Stimulated activated CD8-positive, alpha-beta memory T cell treated with anti-CD3 and anti-CD28 coated beads, Interleukin-7, amount 100 ng/mL, for 1 hour (primary cell): ENCODE measurements at places on chromosomes 5 and 9.

DNA sequence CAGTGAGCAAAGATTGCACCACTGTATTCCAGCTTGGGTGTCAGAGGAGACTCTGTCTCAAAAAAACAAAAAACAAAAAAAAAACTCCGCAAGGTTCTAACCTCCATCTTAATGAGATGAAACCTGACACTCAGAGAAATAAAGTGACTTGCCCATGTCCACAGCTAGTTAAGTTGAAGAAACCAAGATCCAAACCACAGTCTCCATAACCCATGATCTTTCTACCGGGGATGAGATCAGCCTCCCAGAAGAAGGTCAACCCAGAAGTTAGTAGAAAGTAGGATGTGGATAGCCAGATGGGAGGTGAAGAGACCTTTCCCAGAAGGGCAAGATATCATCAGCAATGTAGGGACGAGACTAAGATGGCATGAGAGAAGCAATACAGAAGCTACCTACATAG, 140.4 kb upstream of the ADRA1B start:
- DNase-seq: no peak

- no peak for DNase-seq
Measured at GRCh38 chr9:99998266-99998665, 91.8 kb downstream of the STX17 start.

- DNase-seq: no peak
Measured at GRCh38 chr5:69043655-69043996, 50.2 kb upstream of the SLC30A5 start.

GRCh38 chr5:64229163-64229774, 63.6 kb downstream of the RNF180 start:
- DNase-seq: no peak

GRCh38 chr5:8958602-8959001, 587.3 kb downstream of the SEMA5A start:
- DNase-seq: no peak

GRCh38 chr5:172554562-172554961, 86.5 kb upstream of the NEURL1B start:
- no peak for DNase-seq

- DNase-seq: no peak
Measured at GRCh38 chr5:6730407-6730806, 17.2 kb downstream of the TENT4A start.

DNA sequence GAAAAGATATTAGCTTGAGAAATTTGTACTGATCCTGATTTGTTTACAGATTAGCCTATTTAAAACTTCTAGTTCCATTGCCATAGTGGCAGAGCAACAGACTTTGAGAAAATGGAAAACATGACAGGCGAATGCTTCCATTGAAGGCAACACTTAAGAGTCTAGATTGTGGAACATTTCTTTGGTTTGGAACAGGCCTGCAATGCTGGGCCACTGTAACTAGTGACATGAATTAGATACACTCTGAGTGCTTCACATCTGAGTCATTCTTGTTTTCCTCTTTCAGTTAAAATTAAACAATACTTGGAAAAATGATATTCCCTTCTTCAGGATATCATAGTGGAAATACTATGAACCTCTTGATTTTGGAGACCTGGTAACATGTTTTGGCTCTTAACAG, 453.6 kb upstream of the TUSC1 start:
- no peak for DNase-seq

GRCh38 chr9:126317513-126317912, 9.1 kb upstream of the MVB12B start:
- DNase-seq: peak; percentile 18

- no peak for DNase-seq
Measured at GRCh38 chr9:79985772-79986171, 414.0 kb downstream of the TLE4 start.

- DNase-seq: no peak
Measured at GRCh38 chr5:60488466-60489130, 211.4 kb downstream of the DEPDC1B start.

DNA sequence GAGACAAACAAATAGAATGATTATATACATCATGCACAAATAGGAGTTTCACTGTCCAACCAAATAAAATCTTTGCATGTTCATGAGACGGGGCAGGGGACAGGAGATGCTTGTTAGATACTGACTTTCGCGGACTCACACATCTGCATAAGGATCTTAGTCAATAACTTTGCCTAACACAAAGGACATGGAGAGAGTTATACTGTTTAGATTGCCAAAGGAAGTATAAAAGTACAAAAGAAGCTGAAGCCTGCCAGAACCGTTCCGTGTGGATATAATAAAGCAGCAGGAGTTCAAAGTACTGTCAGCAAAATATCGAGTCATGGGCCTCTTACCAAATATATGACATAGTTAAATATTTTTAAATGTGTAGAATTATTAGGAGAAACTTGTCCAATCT, 1148.4 kb downstream of the EFNA5 start:
- no peak for DNase-seq

DNA sequence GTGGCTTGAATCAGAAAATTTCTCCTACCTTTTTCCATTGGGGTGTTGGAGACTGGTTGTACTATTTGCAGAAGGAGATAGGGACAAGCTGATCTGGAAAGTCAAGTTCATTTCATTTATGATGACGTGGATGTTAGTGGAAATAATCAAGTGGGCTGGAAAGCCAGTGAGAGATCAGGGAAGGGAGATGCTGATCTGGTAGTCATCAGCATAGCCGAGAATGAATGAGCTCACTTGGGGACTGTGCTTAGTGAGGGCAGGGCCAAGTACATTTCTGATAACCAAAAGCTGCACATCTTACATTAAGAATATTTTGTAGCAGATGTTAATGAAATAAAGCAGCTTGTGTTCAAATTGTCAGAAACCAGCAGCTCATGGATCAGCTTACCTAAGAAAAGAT, 12.1 kb downstream of the MAN2A1 start:
- no peak for DNase-seq

- DNase-seq: no peak
Measured at GRCh38 chr5:32202394-32202793, 28.3 kb upstream of the GOLPH3 start.

DNA sequence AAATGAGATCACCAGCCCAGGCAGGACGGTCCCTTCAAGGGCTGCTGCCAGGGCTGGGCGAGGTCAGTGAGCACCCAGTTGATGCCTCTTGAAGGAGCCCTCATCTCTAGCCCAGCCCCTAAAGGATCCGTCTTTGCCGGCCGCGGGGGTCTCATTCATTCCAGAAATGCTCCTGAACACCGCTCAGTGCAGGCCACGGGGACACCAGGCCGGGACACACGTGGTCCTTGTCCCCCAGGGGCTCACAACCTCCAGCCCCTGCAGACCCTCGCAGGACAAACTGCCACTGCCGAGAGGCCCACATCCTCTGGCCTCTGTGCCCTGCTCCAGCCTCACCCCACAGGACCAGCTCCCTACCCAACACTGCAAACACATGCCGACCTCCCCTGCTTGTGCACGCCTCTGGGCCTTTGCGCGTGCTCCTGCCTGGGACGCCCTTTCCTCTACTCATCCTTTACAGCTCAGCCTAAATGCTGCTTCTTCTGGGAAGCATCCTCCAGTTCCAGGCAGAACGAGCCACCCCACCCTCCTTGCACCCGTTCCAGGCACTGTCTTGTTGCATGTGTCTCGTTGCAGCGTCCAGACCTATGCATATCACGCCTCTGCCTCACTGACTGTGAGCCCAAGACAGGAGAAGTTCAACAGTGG, 10.3 kb upstream of the LAMC3 start:
- DNase-seq: no peak

- no peak for DNase-seq
Measured at GRCh38 chr5:98204798-98205197, 568.7 kb upstream of the RGMB start.

DNA sequence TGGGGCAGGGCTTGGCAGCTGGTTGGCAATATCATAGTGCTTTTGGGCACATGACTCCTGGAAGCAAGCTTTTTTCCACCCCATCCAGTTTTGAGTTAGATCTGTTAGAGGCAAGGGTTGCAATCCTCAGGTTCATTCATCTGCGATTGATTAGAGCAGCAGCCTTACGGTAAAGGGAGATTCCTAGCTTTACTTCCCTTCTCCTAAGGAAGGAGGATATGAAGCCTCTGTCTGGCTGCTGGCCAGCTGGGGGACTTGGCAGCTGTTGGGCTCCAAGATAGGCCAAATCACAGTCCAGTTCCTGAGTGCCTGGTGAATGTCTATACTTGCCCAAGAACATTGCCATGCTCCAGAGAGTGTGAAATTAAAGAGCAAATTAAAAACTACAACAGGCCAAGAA, 113.4 kb upstream of the CCNH start:
- DNase-seq: no peak

- no peak for DNase-seq
Measured at GRCh38 chr9:35609001-35609819, 4.1 kb downstream of the TESK1 start.

DNA sequence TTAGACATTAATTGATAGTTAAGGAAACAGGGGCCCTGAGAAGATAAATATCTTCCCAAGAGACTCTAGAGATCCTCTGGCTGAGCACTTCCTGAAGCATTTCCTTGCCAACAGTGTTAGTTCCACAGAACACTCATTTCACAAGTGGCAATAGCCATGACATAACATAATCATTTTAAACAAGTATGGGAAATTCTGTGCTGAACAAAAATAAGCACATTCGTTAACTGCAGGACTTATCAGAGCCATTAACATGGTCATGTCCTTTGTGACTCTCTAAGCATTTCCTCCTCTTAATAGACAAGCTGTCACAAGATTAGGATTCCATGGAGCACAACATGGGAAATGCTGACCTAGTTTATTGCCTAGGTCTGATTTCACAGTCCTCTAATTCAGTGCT, 184.9 kb downstream of the SNX18 start:
- DNase-seq: no peak

DNA sequence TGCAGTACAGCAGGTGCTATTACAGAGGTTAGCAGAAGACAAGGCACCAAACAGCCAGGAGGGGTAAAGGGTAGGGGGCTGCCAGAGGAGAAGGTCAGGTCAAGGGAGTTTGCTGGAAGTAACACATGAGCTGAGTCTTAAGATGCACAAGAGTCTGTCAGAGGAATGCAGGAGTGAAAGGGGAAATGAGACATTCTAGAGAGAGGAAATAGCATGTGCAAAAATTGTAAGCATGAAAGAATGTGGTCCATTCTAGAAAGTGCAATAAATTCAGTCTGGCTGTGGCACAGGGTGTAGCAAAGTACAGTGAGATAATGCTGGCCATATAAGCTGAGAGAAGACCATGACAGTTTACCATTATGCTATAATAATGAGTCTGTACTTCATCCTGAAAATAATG, 6.6 kb downstream of the GOLGA1 start:
- DNase-seq: no peak

GRCh38 chr5:3878267-3878666, 282.6 kb downstream of the IRX1 start:
- no peak for DNase-seq

GRCh38 chr9:125227761-125228160, 13.4 kb downstream of the HSPA5 start:
- DNase-seq: no peak

GRCh38 chr5:40486437-40487275, 193.1 kb upstream of the PTGER4 start:
- DNase-seq: no peak

DNA sequence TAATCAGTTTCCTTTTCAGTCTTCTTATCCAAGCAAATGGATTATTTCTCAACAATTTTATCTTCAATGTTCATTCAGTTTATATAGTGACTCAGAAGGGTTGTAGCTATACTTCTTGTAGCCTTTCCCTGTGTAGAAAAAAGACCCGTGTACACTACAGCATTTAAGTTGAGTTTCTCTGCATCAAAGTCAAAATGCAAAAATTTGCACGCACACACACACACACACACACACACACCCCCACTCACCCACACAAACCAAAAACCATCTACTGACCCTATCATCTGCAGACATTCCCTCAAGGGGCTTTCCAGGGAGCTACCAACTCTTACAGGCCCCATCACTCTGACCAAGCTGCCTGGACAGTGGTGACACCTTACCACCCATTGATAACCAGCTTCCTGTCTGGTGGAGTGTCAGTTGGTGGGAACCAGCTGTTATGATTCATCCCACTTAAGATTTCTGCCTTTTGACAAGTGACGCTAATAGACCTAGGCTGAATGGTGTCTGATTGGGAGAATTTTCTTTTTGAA, 12.2 kb upstream of the ELL2 start:
- peak; percentile 8 for DNase-seq

- no peak for DNase-seq
Measured at GRCh38 chr9:122819326-122819725, 9.1 kb downstream of the PDCL start.

DNA sequence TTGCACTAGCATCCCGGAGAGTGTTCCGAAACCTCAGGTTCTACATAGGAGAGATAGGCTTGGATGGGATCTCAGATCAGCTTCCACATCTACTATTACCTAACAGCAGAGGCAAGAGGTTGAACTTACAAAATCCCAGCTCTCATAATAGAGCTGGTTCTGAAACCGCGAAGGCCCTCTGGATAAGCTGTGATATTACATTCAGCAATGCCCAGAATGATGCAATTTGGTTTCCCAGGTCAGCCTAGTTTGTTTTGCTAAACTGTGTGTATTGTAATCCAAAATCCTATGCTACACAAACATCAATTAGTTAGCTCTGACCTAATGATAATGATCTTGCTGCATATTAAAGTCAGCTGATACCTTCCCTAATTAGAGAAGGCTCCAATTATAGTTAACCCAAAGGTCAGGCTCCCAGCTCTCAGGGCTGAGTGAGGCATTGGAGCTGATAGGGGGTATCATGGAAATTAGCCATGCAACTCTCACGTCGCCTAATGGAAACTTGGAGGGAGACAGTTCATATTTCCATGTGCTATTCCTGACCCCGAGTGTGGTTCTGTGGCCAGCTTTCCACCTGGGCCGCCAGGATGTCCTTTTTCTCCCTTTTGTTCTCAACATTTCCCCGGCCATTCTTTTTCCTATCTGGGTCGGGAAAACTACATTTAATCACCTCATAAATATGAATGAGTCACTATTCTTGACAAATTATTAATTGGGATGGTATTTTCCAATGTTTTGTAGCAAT, 278.4 kb upstream of the IRX1 start:
- no peak for DNase-seq

DNA sequence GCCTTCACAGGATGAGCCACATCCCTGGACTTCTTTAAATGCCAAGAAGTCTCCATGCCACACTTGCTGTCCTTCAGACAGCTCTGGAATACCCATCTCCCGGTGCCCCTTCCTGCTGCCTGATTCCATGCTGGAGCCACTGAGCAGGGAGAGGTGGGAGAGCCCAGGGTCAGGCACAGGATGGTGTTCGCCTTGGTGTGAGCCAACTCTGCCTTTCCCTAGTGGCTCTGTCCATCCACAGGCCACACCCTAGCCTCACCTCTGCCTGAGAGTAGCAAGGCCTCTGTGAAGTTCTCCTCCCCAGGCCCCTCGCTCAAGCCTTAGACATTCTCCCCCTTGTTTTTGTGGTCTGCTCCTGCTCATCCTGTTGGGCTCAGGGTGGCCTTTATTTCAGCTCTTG, 54.2 kb upstream of the ANGPTL2 start:
- DNase-seq: no peak

DNA sequence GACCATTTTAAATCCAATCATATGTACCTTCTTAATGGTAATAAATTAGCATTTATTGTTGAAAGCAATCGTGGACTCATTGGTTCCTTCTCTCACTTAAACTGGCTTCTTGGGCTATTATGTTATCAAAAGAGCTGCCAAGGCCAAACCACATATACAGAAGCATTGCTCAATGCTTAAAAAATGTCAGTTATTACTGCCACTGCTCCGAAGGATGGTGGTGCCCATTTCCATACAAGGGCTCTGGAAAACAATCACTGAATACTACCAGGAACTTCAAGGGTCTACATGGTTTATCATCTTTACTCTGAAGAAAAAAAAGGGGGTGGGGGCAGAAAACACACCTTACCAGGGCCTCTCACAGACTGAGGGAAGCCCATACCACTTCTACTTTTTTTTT, 104.3 kb downstream of the GNAQ start:
- DNase-seq: no peak

GRCh38 chr9:94210616-94211603, 48.2 kb upstream of the ZNF169 start:
- no peak for DNase-seq
